A549 treated with GW870086 at 1 μM for 4 hours (cell line): ENCODE measurements at places on chromosomes 5 and 9. TPM values are rescaled to one million over a fixed set of nuclear protein-coding genes. Genes with fewer than 3 reads are reported as not detected.

The C9orf78 gene
- 45.9 to 50.4 TPM (median 47.7 TPM) in 5 replicates for total RNA-seq

The ABHD17B gene
- total RNA-seq = 15.4 to 19.5 TPM (median 18.0 TPM) in 5 replicates

The PCDHB15 gene
- total RNA-seq = 0.05 to 0.16 TPM (median 0.09 TPM) in 3 of 5 replicates, not detected in the others

The KIF12 gene
- 1.5 to 2.3 TPM (median 2.0 TPM) in 5 replicates for total RNA-seq

The CDH6 gene
- 0.10 to 0.22 TPM (median 0.16 TPM) in 4 of 5 replicates, not detected in the other for total RNA-seq

The GRHPR gene
- 153 to 175 TPM (median 172 TPM) in 5 replicates for total RNA-seq

The TMEM171 gene
- total RNA-seq = 3.9 to 7.8 TPM (median 6.6 TPM) in 5 replicates

The PCDHAC2 gene
- total RNA-seq = 4.0 to 5.0 TPM (median 4.4 TPM) in 5 replicates

The TSSK1B gene
- not detected in 5 replicates for total RNA-seq

The MYMK gene
- total RNA-seq = not detected in 5 replicates

The S1PR3 gene
- total RNA-seq = 38.2 to 45.6 TPM (median 43.2 TPM) in 5 replicates

The CAVIN4 gene
- 0.35 to 0.65 TPM (median 0.45 TPM) in 5 replicates for total RNA-seq

The ZFP2 gene
- total RNA-seq = not detected in 5 replicates

The C8G gene
- 0.85 to 2.9 TPM (median 1.4 TPM) in 5 replicates for total RNA-seq

The SSBP2 gene
- total RNA-seq = 10.6 to 11.7 TPM (median 11.0 TPM) in 5 replicates

The CDC42SE2 gene
- 24.5 to 33.3 TPM (median 30.3 TPM) in 5 replicates for total RNA-seq

The OR1J2 gene
- total RNA-seq = not detected in 5 replicates

The CYLC2 gene
- total RNA-seq = not detected in 5 replicates

The ZNF883 gene
- total RNA-seq = 0.70 to 0.94 TPM (median 0.86 TPM) in 5 replicates

The RNF208 gene
- total RNA-seq = 1.4 to 2.3 TPM (median 1.8 TPM) in 5 replicates

The FOXE1 gene
- 3.1 to 4.7 TPM (median 4.0 TPM) in 5 replicates for total RNA-seq

The PDGFRB gene
- 0.09 to 0.75 TPM (median 0.43 TPM) in 5 replicates for total RNA-seq

The KLF9 gene
- 1.8 to 3.2 TPM (median 2.8 TPM) in 5 replicates for total RNA-seq

The CCL28 gene
- total RNA-seq = 0.07 to 0.23 TPM (median 0.13 TPM) in 5 replicates

The OGN gene
- total RNA-seq = not detected in 5 replicates

The TIMD4 gene
- 0.48 to 1.3 TPM (median 0.90 TPM) in 5 replicates for total RNA-seq

The TAF1L gene
- total RNA-seq = 0.02 TPM in 1 of 5 replicates, not detected in the others

The CDKN2B gene
- not detected in 5 replicates for total RNA-seq

The APC gene
- total RNA-seq = 5.9 to 13.0 TPM (median 10.4 TPM) in 5 replicates

The CKMT2 gene
- not detected in 5 replicates for total RNA-seq

The PCDHA8 gene
- total RNA-seq = 0.03 to 0.11 TPM in 2 of 5 replicates, not detected in the others

The STARD4 gene
- total RNA-seq = 3.6 to 5.8 TPM (median 4.5 TPM) in 5 replicates

The NOXA1 gene
- total RNA-seq = 0.91 to 2.0 TPM (median 1.3 TPM) in 5 replicates

The ELOVL7 gene
- 8.3 to 12.8 TPM (median 10.0 TPM) in 5 replicates for total RNA-seq

The ABITRAM gene
- 19.3 to 23.9 TPM (median 21.8 TPM) in 5 replicates for total RNA-seq

The PCDHB7 gene
- not detected in 5 replicates for total RNA-seq

The SPATA31A3 gene
- not detected in 5 replicates for total RNA-seq

The OSMR gene
- total RNA-seq = 51.6 to 73.4 TPM (median 70.8 TPM) in 5 replicates

The RANBP17 gene
- total RNA-seq = 2.3 to 3.2 TPM (median 2.9 TPM) in 5 replicates

The MYORG gene
- 3.3 to 5.2 TPM (median 4.6 TPM) in 5 replicates for total RNA-seq
